HepG2 (cell line): ENCODE measurements at places on chromosomes 7 and 10. TPM values are rescaled to one million over a fixed set of nuclear protein-coding genes. Genes with fewer than 3 reads are reported as not detected.

DKK1 gene
- polyA plus RNA-seq, result 52.9 and 123 TPM in 2 replicates

CAMK1D gene
- polyA plus RNA-seq, result under 0.01 TPM in 1 of 2 replicates, not detected in the other

RBP4 gene
- polyA plus RNA-seq, result 931 and 1,080 TPM in 2 replicates

BTBD16 gene
- polyA plus RNA-seq, result 8.0 and 11.9 TPM in 2 replicates

FAM25A gene
- polyA plus RNA-seq, result not detected in 2 replicates

PCDH15 gene
- not detected in 2 replicates for polyA plus RNA-seq

HOXA3 gene
- 4.3 and 4.6 TPM in 2 replicates for polyA plus RNA-seq

ANKRD22 gene
- polyA plus RNA-seq, result not detected in 2 replicates

ING3 gene
- 4.8 and 6.9 TPM in 2 replicates for polyA plus RNA-seq

PAPSS2 gene
- polyA plus RNA-seq, result 0.12 and 0.21 TPM in 2 replicates

ARHGAP22 gene
- polyA plus RNA-seq, result 0.05 and 0.08 TPM in 2 replicates

GPR22 gene
- not detected in 2 replicates for polyA plus RNA-seq

AOC1 gene
- polyA plus RNA-seq, result not detected in 2 replicates

SERPINE1 gene
- polyA plus RNA-seq, result 1,576 and 2,365 TPM in 2 replicates

MBL2 gene
- polyA plus RNA-seq, result 11.9 and 16.2 TPM in 2 replicates

CAMK2B gene
- 0.20 and 0.48 TPM in 2 replicates for polyA plus RNA-seq

NKX1-2 gene
- polyA plus RNA-seq, result not detected in 2 replicates

HDAC9 gene
- 0.05 and 0.09 TPM in 2 replicates for polyA plus RNA-seq

TEX47 gene
- not detected in 2 replicates for polyA plus RNA-seq

HACD1 gene
- polyA plus RNA-seq, result 34.2 and 43.4 TPM in 2 replicates

PIK3AP1 gene
- 3.6 and 4.6 TPM in 2 replicates for polyA plus RNA-seq

AHCYL2 gene
- polyA plus RNA-seq, result 12.5 and 14.7 TPM in 2 replicates
